ENCODE measurements at places on chromosomes 5 and 9.

GRCh38 chr9:134391319-134392231 lies 65.3 kb downstream of the RXRA start:
- DNase-seq = no peak

DNA sequence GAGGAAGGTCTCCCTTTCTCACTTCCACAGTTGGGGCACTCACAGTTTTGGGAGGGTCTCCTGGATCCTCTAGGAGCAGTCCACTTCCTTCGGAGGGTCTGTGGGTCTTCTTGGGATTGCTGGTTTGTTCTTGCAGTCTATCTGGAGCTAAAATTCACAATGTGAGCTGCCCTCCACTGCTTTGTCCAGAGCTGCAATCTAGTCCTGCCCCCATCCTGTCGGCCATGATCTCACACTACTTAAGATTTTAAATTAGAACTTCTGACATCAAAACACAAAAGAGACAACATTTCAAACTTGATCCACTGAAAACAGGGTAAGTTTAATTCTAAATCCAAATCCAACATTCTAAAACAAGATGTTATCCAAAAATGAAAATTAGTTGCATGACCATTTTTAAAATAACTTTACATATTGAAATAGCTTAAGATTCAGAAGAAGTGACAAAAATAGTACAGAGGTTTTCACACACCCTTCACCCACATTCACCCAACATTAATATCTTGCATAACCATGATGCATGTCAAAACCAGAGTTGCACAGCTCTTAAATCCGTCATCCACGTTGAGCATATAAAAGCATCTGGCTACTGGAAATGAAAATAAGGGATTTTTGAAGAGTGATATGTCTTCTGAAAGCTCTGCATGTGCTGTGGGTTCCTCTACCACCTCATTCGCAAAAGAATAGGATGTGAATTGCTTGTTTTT lies 113.7 kb upstream of the EPB41L4A start:
- DNase-seq = no peak

- DNase-seq = no peak
Measured at GRCh38 chr9:120891245-120891883, 14.4 kb upstream of the PHF19 start.

DNA sequence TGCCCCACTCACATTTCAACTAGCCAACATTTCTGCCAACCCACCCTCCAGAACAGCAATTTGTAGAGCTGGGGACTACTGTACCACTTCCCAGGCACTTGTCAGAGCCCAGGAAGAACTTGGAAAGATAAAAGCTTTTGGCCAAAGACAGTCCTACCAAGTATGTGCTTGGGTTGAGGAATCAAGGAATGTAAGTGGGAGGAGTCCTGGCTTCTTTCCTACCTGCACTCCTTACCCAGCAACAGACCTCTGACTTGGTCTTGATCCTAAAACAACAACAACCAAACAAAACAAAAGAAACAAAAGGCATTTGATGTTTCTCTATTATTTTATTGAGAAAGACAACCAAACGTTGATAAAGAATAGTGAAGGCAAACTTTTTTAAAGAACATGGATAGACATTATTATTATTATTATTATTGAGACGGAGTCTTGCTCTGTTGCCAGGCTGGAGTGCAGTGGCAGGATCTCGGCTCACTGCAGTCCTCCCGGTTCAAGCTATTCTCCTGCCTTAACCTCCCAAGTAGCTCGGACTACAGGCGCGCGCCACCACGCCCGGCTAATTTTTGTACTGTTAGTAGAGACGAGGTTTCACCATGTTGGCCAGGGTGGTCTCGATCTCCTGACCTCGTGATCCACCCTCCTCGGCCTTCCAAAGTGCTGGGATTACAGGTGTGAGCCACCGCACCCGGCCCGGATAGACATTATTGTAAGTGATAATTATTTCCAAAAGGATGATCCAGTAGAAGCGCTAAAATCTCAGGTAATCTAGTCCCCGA lies 33.5 kb downstream of the ANXA2R start:
- no peak for DNase-seq

- no peak for DNase-seq
Measured at GRCh38 chr5:175535796-175536195, 57.4 kb downstream of the SFXN1 start.

- no peak for DNase-seq
Measured at GRCh38 chr5:82111191-82111590, 139.4 kb downstream of the ATG10 start.

- DNase-seq = peak; percentile 18
Measured at GRCh38 chr5:114308508-114308907, 53.4 kb upstream of the KCNN2 start.

- DNase-seq = no peak
Measured at GRCh38 chr5:61277190-61277589, 54.9 kb upstream of the ZSWIM6 start.

DNA sequence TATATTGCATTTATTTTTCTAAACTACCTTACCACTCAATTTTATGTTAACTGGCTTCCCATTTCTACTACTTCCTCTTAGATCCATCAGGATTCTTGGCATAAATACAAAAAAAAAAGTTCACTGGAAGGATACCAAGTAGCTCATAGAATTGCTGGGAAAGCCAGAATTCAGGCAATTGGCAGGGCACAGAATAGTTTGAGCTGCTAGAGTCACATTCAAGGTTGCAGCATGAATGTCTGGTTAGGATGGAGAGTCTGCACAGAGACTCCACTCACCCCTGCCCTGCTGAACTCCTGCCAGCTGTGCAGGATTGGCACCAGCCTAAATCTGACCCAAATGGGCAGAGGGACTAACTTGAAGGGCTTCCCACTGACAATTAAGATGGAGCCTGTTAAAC lies 4.9 kb upstream of the AMACR start:
- no peak for DNase-seq

DNA sequence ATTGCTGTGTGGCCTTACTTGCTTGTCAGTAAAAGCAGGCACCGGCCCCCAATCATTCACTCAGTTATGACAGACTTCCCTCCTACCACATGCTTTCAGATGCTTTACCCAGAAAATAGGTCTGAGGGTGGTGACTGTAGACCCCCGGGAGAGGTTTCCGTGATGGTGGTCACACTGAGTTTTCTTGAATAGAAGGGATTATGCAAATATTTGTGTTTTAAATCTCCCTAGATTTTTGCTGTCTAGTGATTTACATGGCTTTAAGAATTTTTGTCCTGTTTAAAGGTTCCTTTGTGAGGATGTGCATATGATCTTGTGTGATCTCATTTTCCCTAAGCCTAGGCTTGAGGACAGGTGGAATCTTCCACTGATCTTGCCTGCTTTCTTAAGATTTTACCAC lies 281.7 kb downstream of the FANCC start:
- DNase-seq = no peak

GRCh38 chr9:12538842-12539579 lies 154.2 kb upstream of the TYRP1 start:
- no peak for DNase-seq

- no peak for DNase-seq
Measured at GRCh38 chr5:5178136-5178535, 38.0 kb downstream of the ADAMTS16 start.

DNA sequence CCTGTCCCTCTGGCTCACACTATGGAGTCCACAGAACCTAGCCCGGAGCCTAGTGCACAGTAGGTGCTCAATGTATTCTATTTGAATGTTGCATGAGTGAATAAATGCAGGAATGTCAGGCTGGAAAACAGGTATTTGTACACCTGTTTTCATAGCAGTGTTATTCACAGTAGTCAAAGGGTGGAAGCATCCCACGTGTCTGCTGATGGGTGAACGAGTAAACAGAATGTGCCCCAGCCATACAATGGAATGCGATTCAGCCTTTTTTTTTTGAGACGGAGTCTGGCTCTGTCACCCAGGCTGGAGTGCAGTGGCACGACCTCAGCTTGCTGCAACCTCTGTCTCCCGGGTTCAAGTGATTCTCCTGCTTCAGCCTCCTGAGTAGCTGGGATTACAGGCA lies 31.5 kb upstream of the IER5L start:
- peak; percentile 76 for DNase-seq

DNA sequence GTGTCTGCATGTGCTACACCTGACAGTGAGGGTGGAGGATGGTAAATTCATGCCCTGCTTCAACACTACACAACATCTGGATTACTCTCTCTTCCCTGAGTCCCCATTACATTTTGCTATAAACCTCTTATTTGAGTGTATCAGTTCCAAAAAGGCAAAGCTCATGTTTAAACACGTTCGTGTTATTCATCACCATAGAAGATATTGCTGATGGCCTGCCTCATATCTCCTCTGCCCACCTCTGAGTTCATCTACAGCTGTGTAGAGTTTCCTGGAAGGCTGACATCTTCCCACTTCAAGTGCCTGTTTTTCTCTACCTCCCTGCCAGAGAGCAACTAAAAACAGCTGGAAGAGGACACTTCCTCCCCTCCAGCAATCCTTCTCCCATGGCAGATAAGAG lies 433.2 kb downstream of the ISL1 start:
- no peak for DNase-seq

GRCh38 chr9:134056483-134057306 lies 11.1 kb downstream of the BRD3 start:
- DNase-seq = peak; percentile 81

GRCh38 chr5:82909771-82910170 lies 167.4 kb downstream of the TMEM167A start:
- no peak for DNase-seq

DNA sequence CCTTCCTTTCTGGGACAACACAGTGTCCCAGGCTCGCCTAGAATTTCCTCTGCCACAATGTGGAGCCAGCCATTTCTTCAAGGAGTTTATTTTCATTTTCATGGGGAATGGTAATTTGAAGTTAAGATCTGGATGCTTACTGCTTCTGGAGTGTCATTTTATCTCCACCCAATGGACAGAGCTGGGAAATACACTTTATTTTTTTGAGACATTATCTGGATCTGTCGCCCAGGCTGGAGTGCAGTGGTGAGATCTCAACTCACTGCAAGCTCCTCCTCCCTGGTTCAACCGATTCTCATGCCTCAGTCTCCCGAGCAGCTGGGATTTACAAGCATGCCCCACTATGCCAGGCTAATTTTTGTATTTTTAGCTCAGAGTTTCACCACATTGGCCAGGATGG lies 12.7 kb upstream of the THG1L start:
- DNase-seq = peak; percentile 79

- DNase-seq = no peak
Measured at GRCh38 chr5:131637694-131638093, 2.7 kb upstream of the RAPGEF6 start.

DNA sequence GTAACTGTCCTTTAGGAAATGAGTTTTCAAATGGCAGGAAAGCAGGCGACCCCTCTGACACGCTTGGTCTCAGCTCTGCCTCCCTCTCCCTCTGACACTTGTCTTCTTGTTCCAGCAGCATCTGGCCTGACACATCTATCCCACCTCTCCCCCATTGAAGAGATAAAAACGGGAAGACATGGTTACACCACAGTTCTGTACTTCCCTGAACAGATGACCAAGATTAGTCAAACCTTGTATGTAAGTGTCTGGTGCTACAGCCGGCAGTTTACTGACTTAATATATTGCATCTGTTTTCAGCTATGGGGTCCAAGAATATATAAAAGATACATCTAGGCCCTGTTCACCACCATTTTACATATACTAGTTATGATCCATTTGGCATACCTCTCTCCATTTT lies 29.6 kb upstream of the MLLT3 start:
- no peak for DNase-seq

DNA sequence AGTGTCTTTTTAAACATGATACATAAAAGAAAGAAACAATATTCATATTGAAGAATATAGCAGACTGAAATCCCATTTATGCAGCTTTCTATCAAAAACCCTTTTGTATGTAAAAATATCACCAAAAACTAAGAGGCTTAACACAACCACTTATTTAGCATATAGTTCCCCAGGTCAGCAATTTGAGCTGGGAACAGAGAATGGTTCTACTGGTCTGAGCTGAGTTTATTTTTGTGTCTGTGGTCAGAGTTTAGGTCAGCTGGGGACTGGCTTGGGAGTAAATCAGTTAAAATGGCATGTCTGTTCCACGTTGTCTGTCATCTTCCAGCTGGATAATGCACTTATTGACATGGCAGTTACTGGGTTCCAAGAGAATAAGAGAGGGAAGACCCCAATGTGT lies 165.0 kb downstream of the TMEM232 start:
- no peak for DNase-seq

GRCh38 chr9:117768750-117769395 lies 64.7 kb downstream of the TLR4 start:
- no peak for DNase-seq

DNA sequence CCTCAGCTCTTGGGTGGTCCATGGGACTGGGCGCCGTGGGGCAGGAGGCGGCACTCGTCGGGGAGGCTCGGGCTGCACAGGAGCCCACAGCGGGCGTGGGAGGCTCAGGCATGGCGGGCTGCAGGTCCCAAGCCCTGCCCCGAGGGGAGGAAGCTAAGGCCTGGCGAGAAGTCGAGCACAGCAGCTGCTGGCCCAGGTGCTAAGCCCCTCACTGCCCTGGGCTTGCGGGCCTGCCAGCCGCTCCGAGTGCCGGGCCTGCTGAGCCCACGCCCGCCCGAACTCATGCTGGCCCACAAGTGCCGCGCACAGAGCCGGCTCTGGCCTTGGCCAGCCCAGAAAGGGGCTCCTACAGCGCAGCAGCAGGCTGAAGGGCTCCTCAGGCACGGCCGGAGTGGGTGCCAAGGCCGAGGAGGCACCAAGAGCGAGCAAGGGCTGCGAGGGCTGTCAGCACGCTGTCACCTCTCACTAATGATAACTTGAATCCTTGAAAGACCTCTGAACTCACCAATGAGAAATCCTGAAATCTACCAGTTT lies 1506.8 kb upstream of the WWC1 start:
- DNase-seq = no peak

DNA sequence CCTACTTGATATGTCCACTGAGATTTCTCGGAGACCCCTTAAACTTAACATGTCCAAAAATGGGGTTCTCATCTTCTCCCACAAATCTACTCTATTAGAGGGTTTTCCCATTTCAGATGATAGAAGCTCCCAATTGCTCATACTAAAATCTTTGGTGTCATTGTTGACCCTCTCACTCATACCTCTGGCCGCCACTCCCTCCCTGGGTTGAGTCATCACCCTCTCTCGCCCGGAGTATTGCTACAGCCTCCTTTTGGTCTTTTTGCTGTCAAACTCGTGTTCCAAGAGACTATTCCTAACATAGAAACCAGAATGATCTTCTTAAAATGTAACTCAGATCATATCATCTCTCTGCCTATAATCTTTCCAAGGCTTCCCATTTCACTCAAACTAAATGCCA lies 91.0 kb upstream of the GNAQ start:
- DNase-seq = peak; percentile 21

DNA sequence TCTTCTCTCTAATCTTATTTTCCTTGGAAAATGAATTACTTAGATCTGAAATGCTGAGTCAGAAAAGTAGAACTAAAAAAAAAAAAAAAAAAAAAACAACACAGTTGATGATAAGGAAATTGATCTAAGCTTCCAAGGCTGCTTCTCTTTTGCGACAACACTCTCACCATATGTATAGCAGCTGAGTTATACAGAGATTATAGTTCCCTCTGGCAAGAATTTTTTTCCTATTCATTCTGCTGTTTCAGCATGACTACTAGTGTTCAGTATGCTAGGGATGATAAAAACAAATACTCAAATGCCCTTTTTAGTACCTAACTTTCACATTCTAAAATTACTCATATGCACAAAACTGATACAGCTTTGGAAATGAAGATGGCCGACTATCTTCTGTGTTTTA lies 267.3 kb downstream of the MLLT3 start:
- DNase-seq = peak; percentile 82

- no peak for DNase-seq
Measured at GRCh38 chr9:107480386-107480789, 9.2 kb downstream of the KLF4 start.

All from osteoblast (primary cell).